Muscle of leg (tissue), 16 donors: ENCODE measurements at places on chromosomes 12 and 14.

- DNase-seq = no peak
Observed at GRCh38 chr12:104870797-104871196, 87.3 kb downstream of the SLC41A2 start.

- DNase-seq = no peak
Observed at GRCh38 chr12:61254225-61254624, 1006.0 kb upstream of the USP15 start.

DNA sequence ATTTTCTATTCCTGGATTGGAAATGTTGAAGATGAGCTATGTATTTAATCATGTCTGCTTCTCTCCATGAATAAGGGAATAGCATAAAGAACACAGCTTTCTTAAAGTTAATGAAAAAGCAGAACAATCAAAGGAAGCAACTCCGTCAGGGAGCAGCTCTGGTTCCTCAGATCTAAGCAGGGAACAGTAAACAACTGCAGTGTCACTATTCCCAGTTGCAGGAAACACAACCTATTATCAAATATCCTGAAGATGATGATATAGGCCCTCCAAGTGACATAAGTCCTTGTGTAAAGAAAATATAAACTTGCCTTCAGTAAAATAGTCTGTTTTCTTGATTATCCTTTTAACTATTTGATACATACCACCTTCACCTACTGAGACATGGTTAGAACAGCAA lies 228.1 kb downstream of the KCNC2 start:
- no peak for DNase-seq

- peak; percentile 51 for DNase-seq
Observed at GRCh38 chr14:61113561-61114225, 132.6 kb downstream of the SLC38A6 start.

- no peak for DNase-seq
Observed at GRCh38 chr12:95995238-95996031, 709 bp downstream of the HAL start.

GRCh38 chr12:105256011-105256410 lies 20.0 kb upstream of the APPL2 start:
- DNase-seq = no peak

GRCh38 chr14:89900802-89901201 lies 53.7 kb downstream of the EFCAB11 start:
- DNase-seq = peak; percentile 65

DNA sequence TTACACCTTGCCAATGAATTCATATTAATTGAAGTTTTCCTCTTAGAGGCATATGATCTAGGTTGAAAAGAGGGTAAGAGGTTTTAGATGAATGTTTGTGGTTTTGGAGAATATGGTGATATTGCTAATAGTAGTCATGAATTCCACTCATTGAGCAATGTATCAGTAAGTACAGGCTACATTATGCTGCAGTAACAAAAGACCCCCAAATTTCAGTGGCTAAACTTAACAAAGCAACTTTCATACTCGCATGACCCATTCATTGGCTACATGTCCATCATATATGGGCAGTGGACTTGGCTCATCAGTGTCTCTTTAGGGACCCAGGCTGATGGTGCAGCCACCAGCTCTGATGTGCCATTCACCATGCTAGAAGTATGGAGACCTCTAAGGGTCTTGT lies 196.6 kb upstream of the MYL2 start:
- DNase-seq = no peak

DNA sequence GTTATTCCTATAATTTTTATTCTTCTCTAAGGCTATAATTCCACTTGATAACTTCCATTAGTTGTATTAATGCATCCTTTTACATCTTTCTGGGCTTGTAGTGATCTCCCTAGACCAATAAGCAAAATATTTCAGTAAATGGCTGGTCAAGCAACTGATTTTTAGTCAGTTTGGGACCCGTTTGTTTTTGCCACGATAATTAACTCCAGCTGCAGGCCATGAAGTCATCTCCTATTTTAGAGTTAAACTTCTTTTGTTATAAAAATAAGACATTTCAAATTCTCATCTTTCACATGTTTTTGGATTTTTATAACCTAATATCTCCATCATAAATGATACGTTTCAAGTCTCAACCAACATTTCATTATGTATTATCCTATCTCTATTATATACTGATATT lies 49.4 kb downstream of the MAGOHB start:
- no peak for DNase-seq

DNA sequence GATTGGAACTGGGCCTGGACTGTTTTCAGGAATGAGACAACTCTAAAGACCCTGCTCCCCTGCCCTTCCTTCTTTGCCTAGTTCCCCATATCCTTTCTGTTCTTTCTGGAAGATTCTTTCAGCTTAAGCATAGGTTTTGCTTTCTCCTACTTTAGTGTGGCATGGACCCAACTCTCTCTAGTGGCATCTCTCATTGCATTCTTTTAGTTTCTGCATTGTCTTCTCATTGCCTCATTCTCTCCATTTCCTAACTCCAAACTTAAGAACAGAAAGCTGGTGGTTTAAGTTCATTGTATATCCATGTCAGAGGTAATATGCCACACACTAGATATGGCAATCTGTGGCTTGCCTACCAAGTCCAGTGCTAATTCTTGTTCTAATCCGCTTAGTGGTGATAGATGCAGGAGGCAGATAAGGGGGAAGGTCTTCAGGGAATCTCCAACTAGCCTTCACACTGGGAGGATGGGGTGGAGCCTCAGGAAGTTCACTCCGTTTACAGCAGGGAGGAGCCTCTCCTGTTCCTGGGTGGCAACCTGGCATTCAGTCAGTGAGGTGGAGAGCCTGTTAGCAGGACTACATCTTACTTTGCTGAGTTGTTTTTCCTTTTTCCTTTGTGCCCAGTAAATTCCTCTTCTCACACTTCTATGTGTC lies 165.1 kb upstream of the LMNTD1 start:
- no peak for DNase-seq

- no peak for DNase-seq
Observed at GRCh38 chr12:71873821-71874220, 34.3 kb downstream of the TBC1D15 start.

GRCh38 chr12:92123780-92124688 lies 21.6 kb downstream of the BTG1 start:
- no peak for DNase-seq

GRCh38 chr12:56074396-56074795 lies 5.6 kb upstream of the ERBB3 start:
- no peak for DNase-seq

DNA sequence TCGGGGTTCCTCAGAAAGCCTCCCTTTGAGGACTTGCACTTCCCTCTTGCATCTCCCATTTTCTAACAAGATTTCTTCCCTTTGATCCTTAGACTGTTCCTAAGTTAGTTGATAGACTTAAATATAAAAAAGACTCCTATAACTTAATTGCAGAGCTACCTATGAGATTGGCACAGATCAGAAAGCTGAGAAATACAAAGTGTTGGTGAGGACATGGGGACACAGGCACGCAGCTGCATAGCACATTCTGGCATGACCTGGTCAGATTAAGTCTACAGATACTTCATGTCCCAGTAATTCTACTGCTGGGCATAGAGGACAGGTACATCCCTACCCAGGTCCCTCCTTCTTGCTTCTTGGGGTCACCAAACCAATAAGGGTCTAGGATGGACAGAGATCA lies 141.7 kb upstream of the LHX5 start:
- DNase-seq = no peak
